ENCODE measurements at places on chromosomes 16 and 17. TPM values are rescaled to one million over a fixed set of nuclear protein-coding genes. Genes with fewer than 3 reads are reported as not detected.

DNA sequence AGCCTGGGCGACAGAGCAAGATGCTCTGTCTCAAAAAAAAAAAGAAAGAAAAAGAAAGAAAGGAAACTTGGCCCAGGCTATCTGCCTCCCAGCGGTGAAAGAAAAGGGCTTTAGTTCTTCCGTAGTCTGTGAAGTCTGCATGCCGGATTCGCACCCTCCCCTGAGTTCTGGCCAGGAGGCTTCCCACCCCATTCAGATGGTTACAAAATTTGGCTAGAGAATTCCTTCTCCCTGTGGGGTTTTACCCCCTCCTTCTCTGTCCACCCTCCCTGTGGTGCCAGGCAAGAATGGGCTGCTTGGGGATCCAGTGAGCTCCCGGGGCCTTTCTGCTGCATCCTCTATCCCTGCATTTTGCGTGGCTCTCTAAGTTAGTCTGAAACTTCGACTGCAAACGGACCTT, 37.8 kb downstream of the PAFAH1B1 start:
- no peak for DNase-seq

GRCh38 chr16:63613701-63614100, 1508.2 kb downstream of the CDH11 start:
- no peak for DNase-seq

The LPO gene
- total RNA-seq: 0.16 TPM

The SMIM36 gene
- not detected for total RNA-seq

The MT1G gene
- 2.9 TPM for total RNA-seq

The DRC3 gene
- total RNA-seq: 15.4 TPM

The GLYR1 gene
- total RNA-seq: 129 TPM
